ENCODE measurements at places on chromosomes 3 and 15.
A peak's percentile ranks its signal among the peaks of the same experiment; 100 is the strongest.

DNA sequence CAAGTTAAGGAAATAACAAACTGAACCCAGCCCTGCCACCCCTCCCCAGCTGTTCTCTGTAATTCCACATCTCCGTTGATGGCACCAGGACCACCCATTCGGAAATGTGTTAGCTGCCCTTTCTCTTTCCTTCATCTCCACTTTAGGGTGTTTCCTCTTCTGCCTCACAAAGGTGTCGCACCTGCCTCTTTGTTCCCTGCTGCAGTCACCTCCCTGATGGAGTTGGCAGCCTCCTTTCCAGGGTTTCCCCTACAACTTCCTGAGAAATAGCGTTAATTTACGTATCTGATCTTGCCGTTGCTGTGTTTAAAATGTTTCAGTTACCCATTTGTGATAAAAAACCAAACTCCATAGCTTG is 57.3 kb downstream of the GPR171 start:
- no peak for DNase-seq

GRCh38 chr3:140505876-140506275 is 172.0 kb upstream of the TRIM42 start:
- no peak for DNase-seq

GRCh38 chr15:41915255-41915994 is 21.6 kb upstream of the SPTBN5 start:
- DNase-seq = no peak

DNA sequence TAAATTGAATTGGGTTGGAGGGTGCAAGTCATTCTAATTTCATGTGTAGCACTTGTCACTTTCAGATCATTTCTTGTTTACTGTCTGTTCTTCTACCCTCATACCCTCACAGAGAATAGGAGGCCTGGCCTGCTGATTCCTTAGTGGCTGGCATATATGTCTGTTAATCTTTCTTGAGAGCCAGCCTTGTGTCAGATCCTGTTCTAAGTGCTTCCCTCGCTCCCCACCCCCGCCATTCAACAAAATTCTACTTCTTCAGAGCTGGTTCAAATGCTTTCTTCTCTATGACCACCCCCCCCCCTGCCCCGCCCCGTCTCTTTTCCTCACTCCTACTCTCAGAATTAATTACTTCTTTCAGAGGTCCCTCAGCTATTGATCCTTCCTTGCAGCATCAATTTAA is 1.5 kb upstream of the U2SURP start:
- no peak for DNase-seq

- DNase-seq = peak; percentile 58
Observed at GRCh38 chr3:52216585-52217408, 8.6 kb downstream of the TLR9 start.

DNA sequence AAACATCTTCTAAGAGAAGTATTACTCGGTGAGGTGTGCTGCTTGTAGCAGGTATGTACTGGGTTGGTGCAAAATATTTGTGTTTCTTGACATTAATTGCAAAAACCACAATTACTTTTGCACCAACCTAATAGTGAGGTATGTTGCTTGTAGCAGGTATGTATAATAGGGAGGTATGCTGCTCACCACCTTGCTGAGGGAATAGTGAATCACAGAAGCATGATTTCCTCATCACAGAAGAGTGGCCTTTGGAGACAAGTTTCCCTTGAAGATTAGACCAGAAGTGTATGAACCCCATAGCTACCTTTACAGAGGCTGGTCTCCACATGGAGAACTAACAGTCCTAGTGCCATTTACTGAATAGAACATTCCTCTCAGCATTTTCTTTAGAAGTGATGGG is 15.5 kb downstream of the DCP1A start:
- no peak for DNase-seq

DNA sequence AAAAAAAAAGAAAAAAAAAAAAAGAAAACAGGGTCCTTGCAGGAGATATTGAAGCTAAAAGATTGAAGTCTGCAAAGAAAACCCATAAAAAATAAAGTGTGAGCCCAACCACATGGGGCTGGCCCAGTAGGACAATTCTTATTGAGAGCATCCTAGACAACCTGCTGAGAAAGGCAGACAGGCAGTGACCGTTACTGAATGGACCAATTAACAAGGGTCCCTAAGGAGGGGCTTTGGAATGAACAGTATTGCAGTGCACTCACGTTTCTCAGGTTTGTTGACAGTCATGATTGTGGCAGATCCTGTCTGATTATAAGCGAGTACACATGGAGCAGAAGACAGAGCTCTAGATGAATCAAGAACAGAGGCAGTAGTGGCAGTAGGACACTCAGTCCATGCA is 168.6 kb downstream of the LSAMP start:
- DNase-seq = no peak

DNA sequence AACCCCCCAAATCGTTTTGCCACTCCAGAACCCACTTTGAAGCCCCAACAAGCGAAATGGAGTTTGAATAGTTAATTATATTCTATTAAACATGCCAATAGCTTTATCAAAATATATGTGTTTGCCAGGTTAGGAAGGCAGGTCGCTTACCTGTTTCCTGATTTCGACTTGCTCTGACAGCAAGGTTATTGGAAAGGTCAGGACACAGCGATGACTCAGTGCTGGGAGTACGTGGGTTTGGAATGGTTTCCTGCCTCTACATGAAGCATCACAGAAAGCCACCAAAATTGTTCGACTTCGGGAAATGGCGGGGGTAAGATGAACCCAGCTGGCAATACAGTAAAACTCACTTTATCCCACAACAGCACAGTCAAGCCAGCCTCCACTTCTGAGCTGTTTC is 135.6 kb upstream of the ABI3BP start:
- no peak for DNase-seq

GRCh38 chr15:100298257-100298656 is 43.5 kb downstream of the ADAMTS17 start:
- DNase-seq = no peak

DNA sequence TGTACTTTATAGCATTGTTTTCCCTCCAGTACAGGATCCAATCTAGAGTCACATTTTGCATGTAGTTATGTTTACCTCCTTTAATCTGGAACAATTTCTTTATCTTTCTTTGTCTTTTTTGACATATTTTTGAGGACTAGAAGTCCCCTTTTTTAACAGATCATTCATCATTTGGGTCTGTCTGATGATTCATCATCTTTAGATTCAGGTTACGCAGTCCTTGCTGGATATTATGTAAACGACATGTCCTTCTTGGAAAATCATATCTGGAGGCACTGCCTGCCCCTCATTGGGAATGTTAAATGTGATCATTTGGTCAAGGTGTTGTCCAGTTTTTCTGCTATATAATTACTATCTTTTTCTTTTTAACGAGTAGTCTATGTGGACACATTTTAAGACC is 18.3 kb downstream of the TGM4 start:
- DNase-seq = no peak
